CD4-positive, alpha-beta T cell treated with Interleukin-17A for 4 hours (primary cell): ENCODE measurements at places on chromosomes 7 and 10.

GRCh38 chr7:41481353-41481752 is 221.5 kb downstream of the INHBA start:
- no peak for DNase-seq

- no peak for DNase-seq
These were observed 12.6 kb downstream of the GTF2IRD1 start for GRCh38 chr7:74466196-74466813.

- DNase-seq, result peak; percentile 23
These were observed 166.9 kb upstream of the RNF32 start for GRCh38 chr7:156473476-156474240.

- DNase-seq, result no peak
These were observed 6.0 kb upstream of the SMNDC1 start for GRCh38 chr10:110310741-110311140.

GRCh38 chr10:131851346-131851745 is 49.5 kb upstream of the PPP2R2D start:
- no peak for DNase-seq

- DNase-seq, result no peak
These were observed 471.5 kb upstream of the NRG3 start for GRCh38 chr10:81403451-81403850.

DNA sequence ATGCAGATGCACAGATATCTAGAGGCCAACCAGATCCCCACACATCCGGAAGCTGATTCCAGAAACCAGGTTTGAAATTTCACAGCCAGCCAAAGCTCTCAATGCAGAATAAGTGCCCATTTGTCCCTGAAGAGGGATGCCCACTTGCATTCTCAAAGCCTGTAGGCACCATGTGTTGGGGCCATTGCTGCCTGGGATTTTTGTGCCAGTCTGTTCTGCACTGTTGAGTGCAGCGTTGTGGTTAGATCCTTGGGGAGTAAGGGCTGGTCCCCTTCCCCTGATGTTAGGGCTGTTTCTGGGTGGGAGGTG is 62.4 kb downstream of the EEPD1 start:
- DNase-seq, result no peak
